ENCODE measurements at places on chromosomes 16 and 17. TPM values are rescaled to one million over a fixed set of nuclear protein-coding genes. Genes with fewer than 3 reads are reported as not detected.

GRCh38 chr16:27407133-27407532, 5.2 kb downstream of the IL21R start:
- no peak for DNase-seq

Gene LYRM1
- 9.9 TPM for total RNA-seq

DNA sequence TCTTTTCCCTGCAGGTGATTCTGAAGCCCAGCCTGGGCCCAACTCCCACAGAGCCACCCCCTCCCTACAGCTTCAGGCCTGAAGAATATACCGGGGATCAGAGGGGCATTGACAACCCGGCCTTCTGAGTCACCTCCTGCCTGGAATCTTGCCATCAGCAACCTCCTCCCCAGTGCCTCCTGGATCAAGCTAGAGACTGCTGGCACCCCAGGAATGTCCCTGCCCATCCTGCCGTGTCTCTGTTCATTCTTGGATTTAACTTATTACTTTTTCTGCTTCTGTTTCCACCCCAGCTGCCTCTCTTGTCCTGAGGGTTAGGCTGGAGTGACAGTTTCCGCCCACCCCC, 4.9 kb downstream of the TMEM92 start:
- DNase-seq, result no peak

DNA sequence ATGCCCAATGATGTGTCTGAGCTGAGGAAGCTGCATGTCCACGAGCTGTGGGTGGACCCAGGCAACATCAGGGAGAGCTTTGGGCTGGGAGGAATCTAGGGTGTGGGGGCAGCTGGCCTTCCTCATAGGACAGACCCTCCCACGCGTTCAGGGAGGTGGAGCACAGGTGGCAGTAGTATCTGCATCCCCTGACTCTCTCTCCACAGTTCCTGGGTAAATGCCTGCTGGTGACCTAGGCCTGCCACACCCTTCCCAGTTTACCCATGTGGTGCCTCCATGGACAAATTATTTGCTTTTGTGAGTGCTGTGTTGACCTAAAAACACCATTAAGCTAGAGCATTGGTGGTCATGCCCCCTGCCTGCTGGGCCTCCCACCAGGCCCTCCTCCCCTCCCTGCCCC, 3.2 kb downstream of the HBM start:
- DNase-seq, result no peak

DNA sequence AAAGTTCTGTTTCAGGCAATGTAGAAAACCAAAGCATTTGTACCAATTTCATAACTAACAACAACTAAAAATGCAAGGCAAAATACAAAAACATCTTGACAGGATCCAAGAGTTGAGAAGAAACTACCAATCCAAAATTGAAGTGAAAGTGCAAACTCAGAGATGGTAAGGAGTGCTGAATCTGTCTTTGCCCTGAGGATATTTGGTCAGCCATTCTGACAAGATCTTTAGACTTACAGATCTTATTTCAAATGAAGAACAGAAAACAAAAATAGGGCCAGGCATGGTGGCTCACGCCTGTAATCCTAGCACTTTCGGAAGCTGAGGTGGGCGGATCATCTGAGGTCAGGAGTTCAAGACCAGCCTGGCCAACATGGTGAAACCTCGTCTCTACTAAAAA, 412.8 kb downstream of the ZFHX3 start:
- no peak for DNase-seq

DNA sequence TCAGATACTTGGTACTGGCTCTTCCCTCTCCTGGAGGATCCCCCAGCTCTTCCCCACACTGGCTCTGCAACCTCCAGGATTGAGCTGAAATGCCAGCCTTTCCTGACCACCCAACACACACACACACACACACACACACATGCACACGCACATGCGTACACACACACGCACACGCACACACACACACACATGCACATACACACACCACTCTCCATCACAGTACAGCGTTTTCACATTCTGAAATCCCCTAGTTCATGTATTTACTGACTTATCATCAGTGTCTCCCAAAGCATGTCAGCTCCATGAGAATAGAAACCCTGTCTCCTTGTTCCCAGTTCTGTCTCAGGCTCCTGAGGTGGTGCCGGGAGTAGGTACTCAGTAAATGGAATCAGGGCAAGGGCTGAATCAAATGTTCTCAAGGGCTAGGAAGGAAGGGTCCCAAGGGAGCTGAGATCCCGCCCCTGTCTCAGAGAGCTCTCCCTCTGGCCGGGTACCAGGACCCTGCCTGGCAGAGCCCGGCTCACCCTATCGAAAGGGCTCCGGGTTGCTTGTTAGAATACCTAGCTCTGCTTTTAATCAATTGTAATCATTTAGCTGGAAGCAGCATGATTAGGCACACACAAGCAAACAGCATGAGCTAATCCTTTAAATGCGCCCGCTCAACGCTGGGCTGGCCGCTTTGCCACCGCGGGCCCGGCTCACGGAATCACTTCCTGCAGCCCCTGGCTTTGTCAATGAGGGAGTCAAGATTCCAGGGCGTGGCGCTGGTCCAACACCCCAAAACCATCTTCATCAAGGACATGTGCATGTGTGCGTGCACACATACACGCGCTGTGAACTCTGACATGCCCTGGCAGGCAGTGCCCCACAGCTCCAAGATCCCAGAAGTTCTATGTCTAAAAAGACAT, 140.7 kb downstream of the C16orf78 start:
- no peak for DNase-seq

- no peak for DNase-seq
Measured at GRCh38 chr17:32588982-32589381, 102.2 kb downstream of the CDK5R1 start.

- no peak for DNase-seq
Measured at GRCh38 chr16:56753410-56753809, 23.5 kb downstream of the NUP93 start.

Gene ITGAD
- not detected for total RNA-seq

GRCh38 chr17:41518031-41518430, 659 bp downstream of the KRT15 start:
- DNase-seq, result no peak

Gene SLC5A2
- total RNA-seq, result 0.47 TPM

DNA sequence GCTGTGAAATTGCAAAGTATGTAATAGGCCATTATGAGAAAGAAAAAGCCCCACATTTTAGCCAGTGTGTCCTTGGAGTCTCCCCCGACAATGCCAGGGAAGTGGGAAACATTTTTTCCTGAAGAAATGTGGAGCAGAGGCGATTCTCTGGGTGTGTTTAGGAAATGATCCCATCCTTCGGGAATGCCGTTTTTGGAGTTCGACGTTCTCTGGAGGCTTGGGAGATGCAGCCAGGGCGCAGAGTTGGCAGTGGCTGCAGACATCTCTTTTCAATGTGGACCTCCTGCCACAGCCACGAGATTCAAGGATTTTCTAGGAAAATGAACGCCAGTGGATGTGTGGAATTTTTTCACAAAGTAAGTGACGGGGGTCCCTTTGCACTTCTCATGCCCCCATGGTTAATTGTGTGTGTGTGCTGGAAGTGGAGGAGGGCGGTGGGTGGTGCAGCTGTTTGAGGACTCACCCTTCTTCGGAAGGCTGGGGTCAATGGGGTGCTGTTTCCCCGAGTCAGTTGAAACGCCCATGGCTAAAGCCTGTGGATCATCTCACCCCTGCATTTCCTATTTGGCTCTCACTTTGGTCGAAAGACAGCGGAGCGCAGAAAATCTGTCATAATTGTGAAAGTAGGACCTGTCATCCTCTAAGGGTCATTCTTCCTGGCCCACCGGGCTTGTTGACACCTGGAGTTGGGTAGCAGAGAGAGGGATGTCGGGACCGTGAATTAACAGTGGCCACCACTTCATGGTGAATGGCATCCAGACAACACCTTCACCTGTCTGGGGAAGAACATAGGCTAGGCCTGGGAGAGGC, 73.2 kb downstream of the CMIP start:
- DNase-seq, result no peak

GRCh38 chr17:77894126-77894956, 64.2 kb upstream of the TNRC6C start:
- DNase-seq, result no peak

Gene HOXB1
- not detected for total RNA-seq

- DNase-seq, result no peak
Measured at GRCh38 chr17:30869005-30869404, 37.0 kb downstream of the TEFM start.

Gene C1QTNF8
- not detected for total RNA-seq

GRCh38 chr17:17725011-17725751, 43.9 kb downstream of the RAI1 start:
- no peak for DNase-seq

- DNase-seq, result no peak
Measured at GRCh38 chr17:40279402-40279801, 8.3 kb upstream of the CDC6 start.

Gene TBC1D3C
- total RNA-seq, result 3.1 TPM

Gene AXIN1
- total RNA-seq, result 13.6 TPM

Gene SLC16A6
- 1.0 TPM for total RNA-seq

Gene KRTAP3-3
- total RNA-seq, result not detected

GRCh38 chr16:78501744-78502143, 402.3 kb downstream of the WWOX start:
- DNase-seq, result no peak

- DNase-seq, result no peak
Measured at GRCh38 chr16:21023509-21024202, 123.1 kb downstream of the LYRM1 start.

GRCh38 chr16:923184-923583, 47.6 kb downstream of the LMF1 start:
- DNase-seq, result peak; percentile 4

Gene CD300E
- 0.16 TPM for total RNA-seq

- DNase-seq, result no peak
Measured at GRCh38 chr16:11676799-11677198, 8.5 kb downstream of the SNN start.

Gene KCNH4
- total RNA-seq, result 0.03 TPM

GRCh38 chr16:88448461-88449266, 4.4 kb upstream of the ZFPM1 start:
- DNase-seq, result no peak

DNA sequence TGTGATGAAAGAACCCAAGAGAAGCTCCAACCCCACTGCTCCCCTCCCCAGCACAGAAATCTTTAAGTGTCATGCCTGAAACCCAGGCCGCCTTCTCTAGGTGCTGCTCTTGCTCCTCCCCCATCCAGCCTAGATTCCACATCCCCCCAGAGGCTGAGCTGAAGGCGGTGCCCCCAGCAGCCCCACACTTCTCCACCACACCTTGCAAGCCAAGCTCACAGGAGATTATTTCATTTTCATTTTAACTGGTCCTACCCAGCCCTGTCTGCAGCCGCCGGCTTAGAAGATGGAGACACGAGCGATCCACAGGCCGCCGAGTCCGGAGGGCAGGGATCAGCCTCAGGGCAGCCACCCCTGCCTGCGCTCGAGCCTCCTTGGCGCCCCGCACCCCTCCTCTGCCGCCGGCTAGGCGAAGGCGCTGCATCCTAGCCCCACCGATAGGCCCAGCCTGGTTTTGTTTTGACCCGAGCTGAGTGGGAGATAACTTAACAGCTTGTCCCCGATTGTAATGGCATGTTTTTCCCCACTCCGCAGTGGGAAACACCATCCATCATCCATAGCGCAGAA, 125.3 kb downstream of the RBFOX3 start:
- no peak for DNase-seq

Gene SLFN13
- total RNA-seq, result 3.4 TPM

Gene CES3
- total RNA-seq, result 6.2 TPM

DNA sequence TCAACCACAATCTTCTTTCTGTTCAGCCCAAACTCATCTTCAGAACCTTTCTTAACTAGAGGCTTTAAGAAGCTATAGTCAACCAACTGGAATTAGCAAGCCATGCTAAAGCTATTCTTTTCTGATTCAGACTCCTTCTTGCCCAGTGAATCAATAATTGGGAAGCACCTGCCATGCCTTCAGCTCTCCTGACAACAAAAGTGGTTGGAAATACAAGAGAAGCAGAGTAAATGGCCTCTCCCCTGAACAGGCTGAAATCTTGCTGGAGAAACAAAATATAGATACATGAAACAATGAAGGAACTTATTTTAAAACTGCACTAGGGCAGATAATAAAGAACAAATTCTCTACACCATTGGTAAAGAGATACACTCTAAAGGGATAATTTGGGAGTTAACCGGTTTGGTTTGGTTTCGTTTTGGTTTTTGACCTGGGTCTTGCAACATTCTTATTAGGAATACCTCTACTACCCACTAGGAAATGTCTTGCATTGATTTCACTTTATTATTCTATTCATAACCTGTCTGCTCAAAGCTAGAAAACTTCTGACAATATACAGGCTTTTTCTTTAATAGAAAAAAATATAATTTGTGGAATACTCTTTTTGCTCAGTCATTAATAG, 173.6 kb upstream of the DYNLRB2 start:
- DNase-seq, result no peak

Gene TBC1D3I
- 0.18 TPM for total RNA-seq

Gene ADAD2
- total RNA-seq, result not detected

DNA sequence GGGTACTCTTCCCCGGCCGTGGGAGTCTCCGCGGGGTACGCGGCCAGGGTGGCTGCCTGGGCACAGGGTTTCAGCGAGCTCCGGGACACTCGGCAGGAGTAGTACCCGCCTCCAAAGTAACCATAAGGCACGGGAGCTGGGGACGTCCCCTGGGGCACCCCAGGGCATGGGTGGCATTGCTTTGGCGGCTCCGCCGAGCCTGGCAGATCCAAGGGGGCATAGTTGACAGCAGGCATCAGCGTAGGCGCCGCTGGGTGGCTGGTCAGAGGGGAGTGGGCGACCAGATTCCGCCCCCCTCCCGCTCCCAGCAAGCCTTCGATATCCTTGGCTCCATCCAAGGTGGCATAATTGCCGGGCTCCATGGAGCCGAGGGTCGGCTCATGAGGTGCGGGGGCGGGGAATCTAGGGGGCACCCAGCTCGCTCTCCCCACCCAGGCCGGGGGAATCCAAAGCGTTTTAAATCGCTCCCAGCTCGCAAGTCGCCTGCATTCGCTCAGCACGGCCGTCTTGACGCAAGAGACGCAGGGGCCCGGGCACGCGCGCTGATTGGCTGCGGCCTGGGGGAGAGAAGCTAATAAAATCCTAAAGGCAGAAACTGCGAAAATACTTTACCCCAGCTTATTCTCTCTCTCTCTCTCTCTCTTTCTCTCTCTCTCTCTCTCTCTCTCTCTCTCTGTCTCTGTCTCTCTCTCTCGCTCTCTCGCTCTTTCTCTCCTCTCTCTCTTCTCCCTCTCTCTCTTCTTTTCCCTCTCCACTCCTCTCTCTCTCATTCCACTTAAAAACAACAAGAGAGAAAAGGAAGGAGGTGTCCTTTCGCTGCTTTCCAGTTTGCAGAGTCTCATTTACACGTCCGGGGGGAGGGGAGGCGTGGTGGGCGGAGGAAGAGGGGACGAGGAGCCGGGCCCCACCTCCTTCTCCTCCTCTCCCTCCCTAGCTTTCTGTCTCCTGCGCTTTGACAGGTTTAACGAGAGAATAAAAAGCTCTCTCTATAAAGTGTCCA, at the start of gene HOXB13:
Gene HOXB13 (minus strand): TSS at position 519 of the 1,000 bp plus-strand sequence. CDS start 157 bp downstream, at position 362.
- no peak for DNase-seq

- no peak for DNase-seq
Measured at GRCh38 chr16:1131378-1131994, 21.4 kb upstream of the CACNA1H start.

DNA sequence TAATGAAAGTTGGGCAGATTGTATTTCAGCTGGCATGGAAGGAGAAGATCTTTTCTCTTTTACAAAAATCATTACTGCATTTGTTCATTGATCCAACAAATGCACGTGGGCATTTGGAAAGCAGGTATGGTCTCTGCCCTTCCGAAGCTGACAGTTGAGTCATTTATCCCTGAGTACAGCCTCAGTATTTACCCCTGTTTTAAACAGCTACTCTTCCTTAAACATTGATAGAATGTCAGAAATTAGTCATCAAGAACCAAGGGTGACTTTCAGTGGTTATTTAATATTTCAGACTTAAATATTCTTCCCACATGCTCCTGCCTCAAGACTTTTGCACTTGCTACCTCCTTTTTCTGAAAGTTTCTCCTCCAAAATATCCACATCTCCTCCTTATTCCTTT, 226.7 kb upstream of the HSBP1 start:
- DNase-seq, result no peak

GRCh38 chr17:42325026-42325425, 36.7 kb downstream of the STAT5A start:
- DNase-seq, result no peak
